Lower leg skin (tissue), 4 donors: ENCODE measurements at places on chromosomes 16 and 17. TPM values are rescaled to one million over a fixed set of nuclear protein-coding genes. Genes with fewer than 3 reads are reported as not detected.
A peak's percentile ranks its signal among the peaks of the same experiment; 100 is the strongest.

The NOD2 gene
- 34.0 TPM for total RNA-seq

The CD300E gene
- 0.37 TPM for total RNA-seq

The CLEC19A gene
- not detected for total RNA-seq

- DNase-seq: no peak
Measured at GRCh38 chr16:24936151-24936550, 79.0 kb downstream of the ARHGAP17 start.

- DNase-seq: no peak
Measured at GRCh38 chr17:7184091-7184488, 4.9 kb upstream of the ASGR1 start.

GRCh38 chr16:20614186-20615141, 38.3 kb upstream of the ACSM2B start:
- DNase-seq: no peak

DNA sequence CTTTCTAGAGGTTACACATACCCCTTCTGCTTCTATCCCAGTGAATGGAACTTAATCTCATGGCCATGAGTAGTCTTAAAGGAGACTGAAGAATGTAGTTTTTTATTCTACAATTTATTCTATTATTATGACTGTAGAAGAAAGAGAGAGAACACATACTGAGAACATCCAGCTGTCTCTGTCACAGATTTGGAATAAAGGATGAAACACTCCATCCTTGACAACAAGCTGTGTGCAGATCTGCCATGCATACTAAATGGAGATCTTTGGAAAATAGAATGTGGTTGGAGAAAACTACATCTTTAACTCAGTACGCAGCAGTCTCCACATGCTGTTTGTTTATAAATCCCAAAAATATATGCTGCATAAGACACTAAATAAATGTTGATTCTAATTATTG, 54.1 kb upstream of the NUDT7 start:
- DNase-seq: no peak

- DNase-seq: no peak
Measured at GRCh38 chr16:61877436-61877835, 158.8 kb downstream of the CDH8 start.

GRCh38 chr17:77143306-77143705, 2.5 kb downstream of the SEC14L1 start:
- DNase-seq: no peak

GRCh38 chr17:77451894-77452852, 311.4 kb downstream of the SEC14L1 start:
- peak; percentile 95 for DNase-seq

DNA sequence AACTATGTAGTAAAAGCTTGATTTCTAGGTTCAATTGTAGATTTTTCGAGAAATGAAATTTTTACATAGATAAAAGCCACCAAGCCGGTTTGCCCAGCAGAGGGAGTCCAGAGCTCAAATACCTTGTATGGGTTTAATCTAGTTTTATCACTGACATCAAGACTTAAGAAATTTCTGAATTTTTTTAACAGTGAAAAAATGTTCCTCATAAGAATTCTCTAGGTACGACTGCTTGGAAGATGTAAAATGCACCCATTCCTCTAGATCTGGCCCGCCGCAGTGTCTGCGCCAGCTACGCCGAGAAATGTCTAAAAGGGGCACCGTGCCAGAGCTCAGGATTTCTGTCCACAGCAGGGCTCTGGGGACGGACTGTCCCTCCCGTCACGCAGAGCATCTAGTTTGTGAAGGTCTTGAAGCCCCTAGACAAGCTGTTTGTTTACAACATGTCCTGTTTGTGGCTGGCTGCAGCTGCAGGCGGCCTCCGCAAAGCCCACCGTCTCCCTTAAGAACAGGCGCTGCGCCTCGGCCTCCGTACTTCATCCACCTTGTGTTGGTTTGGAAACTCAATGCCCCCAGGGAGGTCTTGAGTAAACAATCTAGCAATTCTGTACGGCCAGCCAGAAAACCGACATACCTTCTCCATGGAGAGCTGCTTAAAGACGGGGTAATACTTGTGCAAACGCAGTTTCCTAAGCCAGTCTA, 24.8 kb downstream of the MAP1LC3B start:
- DNase-seq: no peak

DNA sequence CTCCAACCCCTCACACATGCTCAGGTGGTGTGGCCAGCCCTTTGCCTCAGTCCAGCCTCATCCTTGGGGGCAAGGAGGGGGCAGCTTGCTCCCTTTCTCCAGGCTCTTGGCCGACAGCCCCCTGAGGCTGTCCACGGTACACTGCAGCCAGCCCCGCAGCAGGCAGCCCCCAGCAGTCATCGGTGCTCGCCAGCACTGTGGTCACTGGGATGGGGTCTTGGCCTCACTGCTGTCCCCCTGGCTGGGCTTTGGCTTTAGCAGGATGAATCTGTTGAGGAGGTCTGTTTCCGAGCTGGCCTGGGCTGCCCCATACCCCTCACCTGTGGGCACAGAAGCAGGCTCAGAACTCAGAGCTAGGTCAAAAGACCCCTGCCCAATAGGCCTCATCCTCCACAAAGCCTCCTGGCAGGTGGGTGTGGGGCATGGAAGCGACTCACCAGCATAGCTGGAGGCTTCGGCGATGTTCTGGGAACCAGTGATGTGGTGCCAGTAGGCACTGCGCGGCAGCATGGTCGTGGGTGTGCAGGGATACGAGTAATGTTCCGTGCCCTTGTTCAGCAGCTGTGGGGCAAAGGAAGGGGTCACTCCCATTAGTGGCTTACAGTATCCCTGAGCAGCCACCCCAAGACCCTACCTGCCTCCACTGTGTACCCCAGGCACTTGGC, 10.8 kb downstream of the POLR2C start:
- DNase-seq: peak; percentile 84

DNA sequence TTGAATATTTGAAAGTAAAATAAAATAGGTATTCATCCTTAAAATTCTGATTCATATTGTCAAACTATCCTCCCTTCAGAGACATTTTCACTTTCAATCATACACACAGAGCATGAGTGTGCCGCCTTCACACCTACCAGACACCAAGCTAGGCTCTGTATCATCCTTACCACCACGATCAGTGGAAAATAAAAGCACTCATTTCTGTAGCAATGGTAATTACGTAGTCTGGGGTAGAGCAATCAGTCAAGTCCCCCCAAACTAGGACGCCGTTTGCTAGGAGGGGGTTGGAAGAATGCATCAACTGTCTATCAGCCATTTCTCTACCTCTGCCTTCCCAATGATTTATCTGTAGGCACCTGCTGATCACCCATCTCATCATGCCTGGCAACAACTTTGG, 84.6 kb upstream of the GRIN2A start:
- DNase-seq: no peak

DNA sequence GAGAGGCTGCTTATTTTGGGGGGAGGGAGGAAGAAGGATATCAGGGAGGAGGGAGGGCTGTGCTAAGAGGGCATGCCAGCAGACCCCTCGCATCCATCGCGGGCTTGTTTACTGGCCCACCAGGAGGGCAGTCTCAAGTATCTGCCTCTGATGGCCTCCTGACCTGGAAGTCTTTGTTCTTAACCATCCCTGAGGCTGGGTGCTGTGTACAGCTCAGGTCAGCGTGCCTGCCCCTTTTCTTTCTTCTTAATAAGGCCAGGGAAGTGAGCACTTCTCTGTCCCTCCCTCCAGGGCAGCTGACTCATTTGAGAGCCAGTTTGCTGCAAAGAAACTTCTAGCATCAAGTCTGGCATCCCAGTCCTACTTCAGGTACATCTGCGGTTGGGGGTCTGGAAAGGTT, 157.0 kb downstream of the CCDC182 start:
- no peak for DNase-seq

DNA sequence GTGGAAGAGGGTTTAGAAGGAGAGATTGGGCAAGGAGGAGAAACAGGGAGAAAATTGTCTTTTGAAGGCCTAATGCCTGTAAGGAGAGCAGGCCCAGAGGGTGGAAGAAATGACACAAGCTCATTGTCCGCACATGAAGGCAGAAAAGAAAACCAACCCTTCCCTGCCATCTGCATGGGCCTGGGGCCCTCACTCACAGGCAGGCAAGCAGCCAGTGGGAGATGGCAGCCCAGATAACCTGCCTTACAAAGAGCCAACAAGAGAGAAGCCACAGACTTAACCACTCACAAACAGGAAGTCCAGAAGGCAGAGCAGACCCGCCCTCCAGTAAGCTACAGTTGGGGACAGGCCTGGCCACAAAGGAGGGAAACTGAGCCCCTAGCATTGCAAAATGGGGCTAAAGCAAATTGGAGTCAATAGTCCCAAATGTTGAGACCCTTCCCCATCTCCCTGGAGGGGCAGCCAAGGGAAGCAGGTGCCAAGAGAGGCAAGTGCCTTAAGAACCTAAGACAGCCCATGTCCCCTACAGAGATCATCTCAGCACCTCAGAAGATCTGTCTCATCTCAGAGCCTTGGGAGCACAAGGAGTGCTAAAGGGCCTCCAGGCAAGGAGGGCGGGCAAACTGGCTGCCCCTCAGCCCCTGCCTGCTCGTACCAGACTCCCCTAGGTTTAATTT, 7.3 kb upstream of the TSPOAP1 start:
- no peak for DNase-seq

- no peak for DNase-seq
Measured at GRCh38 chr17:18326572-18326971, 11.5 kb downstream of the SMCR8 start.

DNA sequence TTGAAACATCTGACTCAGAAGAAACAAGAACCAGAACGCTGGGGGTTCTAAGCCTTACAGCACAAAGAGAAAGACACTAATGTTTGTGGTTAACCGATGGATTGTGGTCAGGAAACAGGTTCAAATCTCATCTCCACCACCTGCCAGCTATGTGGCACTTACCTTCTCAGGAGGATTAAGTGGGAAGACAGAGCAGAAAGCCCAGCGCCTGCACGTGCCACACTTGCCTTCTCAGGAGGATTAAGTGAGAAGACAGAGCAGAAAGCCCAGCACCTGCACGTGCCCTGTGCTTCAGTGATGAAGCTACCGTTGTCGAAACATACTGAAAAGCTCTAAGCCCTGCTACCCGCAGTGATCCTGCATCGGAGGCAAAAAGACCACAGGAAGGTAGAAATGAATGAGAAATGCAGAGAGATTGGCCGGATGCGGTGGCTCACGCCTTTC, 90.6 kb downstream of the NXN start:
- no peak for DNase-seq
